ENCODE measurements at places on chromosomes 4 and X.

DNA sequence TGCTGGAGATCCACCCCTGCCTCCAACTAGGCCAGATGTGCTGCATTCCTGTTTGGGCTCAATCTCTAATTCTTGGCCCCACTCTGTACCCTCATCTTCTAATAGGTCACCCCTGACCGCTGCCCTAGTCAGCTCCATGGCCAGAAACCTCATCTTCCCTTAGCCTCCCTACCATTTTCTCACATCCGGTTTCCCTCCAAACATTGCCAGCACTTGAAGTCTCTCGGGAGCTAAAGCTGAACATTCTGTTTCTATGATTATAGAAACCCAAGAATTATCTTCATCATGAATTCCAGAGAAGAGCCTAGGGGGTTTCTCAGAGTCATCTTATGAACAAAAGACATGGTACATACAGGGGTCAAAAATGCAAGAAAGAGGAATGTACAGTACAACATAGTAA, 179.7 kb downstream of the AMELX start:
- no peak overlapping the region for H3K4me3 ChIP-seq
- H3K36me3 ChIP-seq: no peaks in the 10 kb centered on the region
- no peaks in the 10 kb centered on the region for H3K4me1 ChIP-seq
- H3K27ac ChIP-seq: no peak overlapping the region

- H3K4me1 ChIP-seq: no peaks in the 10 kb centered on the region
- H3K36me3 ChIP-seq: no peaks in the 10 kb centered on the region
- H3K27ac ChIP-seq: no peak overlapping the region
- H3K27me3 ChIP-seq: no peaks in the 10 kb centered on the region
- DNase-seq: no peak
Measured at GRCh38 chr4:65845199-65845773, 175.0 kb upstream of the EPHA5 start.

DNA sequence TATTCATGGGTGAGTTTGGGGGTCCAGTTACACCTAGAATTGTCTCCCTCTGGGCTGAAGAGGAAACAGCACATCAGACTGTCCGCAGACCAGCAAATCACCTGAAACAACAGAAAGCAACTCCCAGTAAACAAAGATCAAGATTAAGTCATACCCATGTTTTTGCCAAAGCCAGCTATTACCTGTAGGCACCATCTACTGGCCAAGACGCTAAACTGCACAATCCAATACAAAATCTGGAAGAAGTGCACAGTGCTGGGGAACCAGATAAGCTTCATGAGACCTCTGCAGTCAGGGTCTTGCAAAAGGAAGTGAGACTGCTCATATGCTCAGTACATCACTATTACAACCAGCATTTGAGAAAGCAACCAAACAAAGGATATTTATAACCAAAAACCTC, 157.5 kb upstream of the ITM2A start:
- H3K4me3 ChIP-seq: no peak overlapping the region
- no peaks in the 10 kb centered on the region for H3K27me3 ChIP-seq
- DNase-seq: no peak
- H3K27ac ChIP-seq: no peak overlapping the region
- H3K4me1 ChIP-seq: no peaks in the 10 kb centered on the region

GRCh38 chr4:14842964-14843630, 159.2 kb upstream of the CPEB2 start:
- no peak for DNase-seq
- no peaks in the 10 kb centered on the region for H3K36me3 ChIP-seq
- no peaks in the 10 kb centered on the region for H3K27me3 ChIP-seq

DNA sequence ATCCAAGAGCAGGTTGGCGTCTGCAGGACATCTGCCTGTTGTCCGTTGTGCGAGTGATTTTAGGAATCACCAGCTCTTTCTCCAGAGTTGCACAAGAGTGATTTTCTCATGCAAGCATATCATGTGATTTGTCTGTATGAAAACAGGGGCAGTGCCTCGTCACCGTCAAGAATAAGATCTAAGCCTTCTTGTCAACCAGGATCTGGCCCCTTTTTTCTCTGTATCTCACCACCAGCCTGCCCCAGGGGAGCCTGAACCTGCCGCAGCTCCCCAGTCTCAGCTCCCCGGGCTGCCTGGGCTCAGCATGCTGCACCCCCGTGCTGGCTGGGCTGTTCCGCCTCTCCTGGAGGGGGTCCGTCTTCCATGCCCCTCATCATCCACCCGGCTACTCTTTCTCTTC, 90.5 kb downstream of the STOX2 start:
- peaks cover 6% of the 10 kb centered on the region for H3K27me3 ChIP-seq
- no peak overlapping the region for H3K27ac ChIP-seq
- no peaks in the 10 kb centered on the region for H3K4me1 ChIP-seq

DNA sequence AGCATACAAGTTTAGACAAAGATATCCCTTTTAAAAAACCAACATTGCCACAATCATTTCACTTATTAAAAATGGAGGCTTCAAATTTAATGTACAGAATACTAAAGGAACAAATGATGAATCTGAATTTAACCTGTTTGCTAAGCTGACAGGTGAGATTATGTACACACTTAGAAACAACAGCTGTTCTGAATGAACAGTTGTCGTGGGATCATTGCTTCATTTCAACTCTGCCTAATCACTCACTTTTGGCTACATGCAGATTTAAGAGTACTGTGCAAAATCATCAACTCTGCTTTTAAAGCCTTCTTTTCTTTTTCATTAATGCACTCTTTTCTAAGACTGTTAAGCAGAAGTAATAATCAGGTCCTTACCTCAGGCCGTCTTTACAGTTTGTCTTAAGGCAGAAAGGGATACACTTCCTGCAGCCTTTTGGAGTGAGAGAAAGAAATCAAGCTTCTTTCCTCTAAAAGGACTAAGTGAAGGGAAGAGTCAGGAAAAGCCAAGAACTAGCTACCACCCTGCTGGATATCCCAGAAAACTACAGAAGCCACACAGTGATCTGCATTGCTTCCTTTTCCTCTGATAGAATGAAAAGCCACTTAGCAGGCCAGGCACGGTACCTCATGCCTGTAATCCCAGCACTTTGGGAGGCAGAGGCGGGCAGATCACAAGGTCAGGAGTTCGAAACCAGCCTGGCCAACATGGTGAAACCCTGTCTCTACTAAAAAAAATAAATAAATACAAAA, 54.7 kb upstream of the NPNT start:
- H3K27ac ChIP-seq: no peak overlapping the region
- no peaks in the 10 kb centered on the region for H3K27me3 ChIP-seq
- peaks cover 3% of the 10 kb centered on the region for H3K4me1 ChIP-seq
- no peak overlapping the region for H3K4me3 ChIP-seq
- no peak for DNase-seq
- H3K36me3 ChIP-seq: peaks cover 31% of the 10 kb centered on the region

DNA sequence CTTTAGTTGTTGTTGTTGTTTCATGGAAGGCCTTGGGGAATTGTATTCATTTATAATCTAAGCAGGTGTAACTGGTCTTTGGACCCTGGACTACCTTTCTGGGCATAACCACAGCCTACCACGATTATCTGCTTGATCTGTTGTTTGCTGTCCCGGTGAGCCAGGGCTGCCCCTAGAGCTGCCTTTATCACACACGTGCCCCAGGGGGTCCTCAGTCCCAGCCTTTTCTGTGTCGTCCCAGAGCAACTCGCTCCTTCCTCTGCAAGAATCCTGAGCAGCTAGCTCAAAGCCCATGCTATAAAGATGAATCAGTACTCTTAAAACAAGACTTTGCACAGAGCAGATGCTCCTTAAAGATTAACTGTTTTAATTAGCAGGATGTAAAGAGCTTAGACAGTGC, 273.2 kb downstream of the EVC2 start:
- no peaks in the 10 kb centered on the region for H3K27me3 ChIP-seq
- DNase-seq: no peak
- H3K27ac ChIP-seq: no peak overlapping the region
- peaks cover under 1% of the 10 kb centered on the region for H3K36me3 ChIP-seq
- H3K4me3 ChIP-seq: no peak overlapping the region
- no peaks in the 10 kb centered on the region for H3K4me1 ChIP-seq

DNA sequence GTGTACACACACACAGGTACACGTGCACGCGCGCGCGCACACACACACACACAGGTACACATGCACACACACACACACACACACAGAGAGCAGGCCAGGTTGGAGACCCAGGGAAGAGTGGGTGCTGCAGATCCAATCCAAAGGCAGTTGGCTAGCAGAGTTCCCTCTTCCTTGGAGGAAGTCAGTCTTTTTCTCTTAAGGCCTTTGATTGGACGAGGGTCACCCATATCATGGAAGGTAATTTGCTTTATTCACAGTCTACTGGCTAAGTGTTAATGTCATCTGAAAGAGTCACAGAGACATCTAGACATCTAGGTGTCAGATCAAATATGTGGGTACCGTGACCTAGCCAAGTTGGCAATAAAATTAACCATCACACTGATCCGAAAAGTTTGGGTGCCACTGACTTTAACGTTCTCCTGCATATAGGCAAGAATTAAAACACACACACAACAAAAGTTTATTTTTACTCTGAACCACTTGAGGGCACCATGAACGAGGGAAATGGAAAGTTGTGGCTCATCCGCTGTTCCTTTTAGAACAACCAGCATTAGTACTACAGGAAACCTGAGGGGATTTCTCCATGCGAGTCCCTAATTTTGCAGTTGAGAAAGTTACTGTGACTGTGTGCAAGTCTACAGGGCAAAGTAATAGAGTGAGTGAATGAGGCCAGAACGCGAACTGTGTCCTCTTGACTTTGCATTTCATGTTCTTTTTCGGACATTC, 66.0 kb upstream of the STOX2 start:
- H3K4me3 ChIP-seq: no peak overlapping the region
- no peaks in the 10 kb centered on the region for H3K36me3 ChIP-seq
- peaks cover 17% of the 10 kb centered on the region for H3K27me3 ChIP-seq
- H3K4me1 ChIP-seq: no peaks in the 10 kb centered on the region
- DNase-seq: no peak

- no peaks in the 10 kb centered on the region for H3K4me1 ChIP-seq
- no peak overlapping the region for H3K27ac ChIP-seq
- DNase-seq: no peak
- no peak overlapping the region for H3K4me3 ChIP-seq
- no peaks in the 10 kb centered on the region for H3K36me3 ChIP-seq
Measured at GRCh38 chr4:156312261-156312847, 358.7 kb upstream of the CTSO start.

GRCh38 chr4:150999086-150999485, 16.0 kb downstream of the LRBA start:
- DNase-seq: no peak
- peaks cover 17% of the 10 kb centered on the region for H3K36me3 ChIP-seq
- no peaks in the 10 kb centered on the region for H3K27me3 ChIP-seq
- H3K4me3 ChIP-seq: no peak overlapping the region

DNA sequence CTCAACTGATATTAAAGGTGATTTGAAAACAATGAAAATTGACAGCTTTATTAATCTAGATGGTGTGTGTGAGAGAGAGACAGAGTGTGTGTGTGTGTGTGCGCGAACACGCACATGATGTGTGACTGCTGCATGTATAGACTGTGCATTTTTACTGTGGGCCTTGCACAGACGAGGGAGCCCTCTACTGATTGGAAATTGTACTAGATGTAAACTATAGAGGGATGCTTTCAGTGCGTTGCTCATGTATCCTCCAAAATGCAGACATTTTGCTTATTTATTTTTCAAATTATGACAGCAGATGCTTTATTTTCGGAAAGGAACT, 168.4 kb upstream of the GK2 start:
- no peaks in the 10 kb centered on the region for H3K36me3 ChIP-seq
- H3K4me1 ChIP-seq: peaks cover 2% of the 10 kb centered on the region
- no peak overlapping the region for H3K4me3 ChIP-seq
- no peak overlapping the region for H3K27ac ChIP-seq
- no peak for DNase-seq

DNA sequence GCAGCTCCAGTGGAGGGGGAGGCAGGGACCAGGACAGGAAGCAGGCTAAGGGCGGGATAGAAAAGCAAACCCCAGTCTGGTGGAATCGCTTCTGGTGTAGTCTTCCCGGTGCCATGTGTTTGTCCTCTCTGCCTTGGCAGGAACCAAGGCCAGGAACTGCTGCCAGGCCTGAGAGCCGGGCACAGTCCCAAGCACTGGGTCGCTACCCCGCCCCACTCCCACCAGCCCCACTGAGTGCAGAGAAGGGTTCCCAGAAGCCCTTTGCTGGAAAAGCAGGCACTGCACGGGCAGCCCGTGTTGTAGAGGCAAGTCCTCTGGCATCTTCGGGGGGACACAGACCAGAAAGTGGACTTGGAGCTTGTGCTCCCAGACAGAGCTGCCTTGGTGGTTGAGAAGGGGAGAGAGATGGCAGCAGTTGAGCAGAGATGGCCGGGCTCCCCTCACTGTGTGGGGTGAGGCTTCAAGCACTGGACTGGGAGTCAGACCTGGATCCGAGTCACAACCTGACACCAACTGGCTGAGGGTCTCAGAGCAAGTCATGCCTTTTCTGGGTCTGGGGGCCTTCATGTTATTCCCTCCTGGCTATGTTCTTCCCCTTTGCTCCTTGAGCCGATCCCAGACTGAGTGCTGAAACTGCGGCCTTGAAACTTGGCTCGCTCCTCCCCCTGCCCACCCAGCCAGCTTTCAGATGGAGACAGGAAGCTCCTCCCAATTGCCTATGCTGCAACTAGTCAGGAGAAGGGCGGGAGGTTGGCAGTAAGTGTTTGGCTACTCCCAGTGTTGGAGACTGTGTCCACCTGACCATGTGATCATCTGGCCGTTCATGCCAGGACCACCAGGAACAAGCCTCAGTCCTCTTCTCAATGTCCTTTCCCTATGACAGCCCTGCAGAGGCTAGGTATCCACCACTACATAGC, 59.7 kb upstream of the MTM1 start:
- no peaks in the 10 kb centered on the region for H3K27me3 ChIP-seq
- H3K36me3 ChIP-seq: no peaks in the 10 kb centered on the region
- no peaks in the 10 kb centered on the region for H3K4me1 ChIP-seq
- H3K27ac ChIP-seq: no peak overlapping the region
- no peak for DNase-seq

DNA sequence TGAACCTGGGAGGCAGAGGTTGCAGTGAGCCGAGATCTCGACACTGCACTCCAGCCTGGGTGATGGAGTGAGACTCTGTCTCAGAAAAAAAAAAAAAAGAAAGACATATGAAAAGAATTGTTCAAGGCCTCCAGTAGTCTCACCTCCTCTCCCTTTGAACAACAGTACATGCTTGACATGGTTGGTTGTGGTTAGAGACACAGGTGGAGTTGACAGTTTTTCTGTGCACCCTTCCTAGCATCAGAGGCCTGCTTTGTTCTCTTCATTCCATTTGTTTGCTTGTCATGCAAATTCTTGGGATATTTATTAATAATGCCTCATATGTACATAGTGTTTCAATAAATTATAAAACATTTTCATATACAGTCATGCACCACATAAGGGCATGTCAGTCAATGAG, 18.3 kb upstream of the PDCL2 start:
- H3K36me3 ChIP-seq: no peaks in the 10 kb centered on the region
- H3K27ac ChIP-seq: no peak overlapping the region
- DNase-seq: no peak
- H3K4me1 ChIP-seq: no peaks in the 10 kb centered on the region
- H3K27me3 ChIP-seq: no peaks in the 10 kb centered on the region

DNA sequence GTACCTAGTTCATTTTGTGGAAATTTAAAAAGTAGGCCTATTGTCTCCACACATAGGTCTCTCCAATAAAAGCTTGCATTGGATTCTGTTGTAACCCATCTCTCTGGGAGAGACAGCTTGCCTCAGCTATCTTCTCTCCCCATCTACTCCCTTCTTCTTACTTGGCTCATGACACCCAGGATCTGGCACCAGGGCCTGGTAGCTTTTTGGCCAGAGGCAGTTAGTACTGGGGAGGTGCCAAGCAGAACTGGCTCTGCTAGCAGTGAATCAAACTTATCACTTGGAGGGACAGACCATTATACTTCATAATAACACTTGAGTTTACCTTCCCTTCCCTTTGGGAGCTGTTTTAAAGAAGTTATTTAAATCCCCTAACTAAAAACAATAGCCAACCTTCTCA, 31.8 kb downstream of the PLAC1 start:
- peaks cover 13% of the 10 kb centered on the region for H3K27me3 ChIP-seq
- DNase-seq: no peak
- H3K27ac ChIP-seq: no peak overlapping the region
- no peaks in the 10 kb centered on the region for H3K36me3 ChIP-seq
- no peaks in the 10 kb centered on the region for H3K4me1 ChIP-seq
- no peak overlapping the region for H3K4me3 ChIP-seq

Data from stimulated activated naive B cell treated with anti-CD40 and anti-IgM and Interleukin-4, amounts not matched to agents 10 μg/mL and 1 μg/mL and 100 μg/mL, for 72 hours (primary cell).